Urothelium cell line (cell line): ENCODE measurements at places on chromosomes 11 and 22.

DNA sequence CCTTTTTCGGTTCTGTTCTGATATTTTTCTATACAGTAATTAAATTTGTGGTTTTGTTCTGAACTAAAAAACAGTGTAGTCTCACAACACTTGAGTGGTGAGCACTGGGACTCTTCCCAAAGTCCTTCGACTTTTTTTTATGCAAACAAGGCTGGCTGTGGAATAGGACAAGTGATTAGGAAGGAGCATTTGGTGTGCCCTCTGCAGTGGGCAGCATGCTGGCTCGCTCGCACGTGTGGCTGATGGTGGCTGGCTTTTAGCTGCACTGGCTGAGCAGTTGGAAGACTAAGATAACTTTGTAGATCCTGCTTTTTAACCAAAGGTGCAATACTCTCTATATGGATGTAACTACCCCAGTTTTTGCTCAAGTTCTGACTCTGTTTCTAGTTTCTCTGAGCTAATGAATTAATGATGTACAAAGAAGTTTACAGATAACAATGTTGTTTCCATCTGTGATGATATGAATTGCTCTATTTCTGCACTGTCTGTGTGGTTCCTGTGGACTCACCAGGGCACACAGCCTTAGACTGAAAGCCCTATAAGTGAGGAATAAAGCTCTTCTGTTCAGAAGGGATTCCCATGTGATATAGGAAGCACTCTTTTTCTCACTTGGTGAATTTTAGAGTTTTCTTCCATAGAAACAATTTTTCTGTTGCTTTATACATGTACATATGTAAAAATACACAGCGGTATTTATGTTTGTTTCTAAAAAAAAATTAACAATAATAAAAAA lies 143.1 kb upstream of the RASSF10 start:
- no peak for DNase-seq

GRCh38 chr11:70669281-70669680 lies 271.0 kb downstream of the CTTN start:
- no peak for DNase-seq

- DNase-seq: no peak
These were observed 106.7 kb downstream of the APIP start for GRCh38 chr11:34809191-34810106.

- DNase-seq: no peak
These were observed 51.9 kb downstream of the IGLL1 start for GRCh38 chr22:23527971-23528740.

GRCh38 chr22:46589871-46590271 lies 30.3 kb upstream of the GRAMD4 start:
- no peak for DNase-seq

DNA sequence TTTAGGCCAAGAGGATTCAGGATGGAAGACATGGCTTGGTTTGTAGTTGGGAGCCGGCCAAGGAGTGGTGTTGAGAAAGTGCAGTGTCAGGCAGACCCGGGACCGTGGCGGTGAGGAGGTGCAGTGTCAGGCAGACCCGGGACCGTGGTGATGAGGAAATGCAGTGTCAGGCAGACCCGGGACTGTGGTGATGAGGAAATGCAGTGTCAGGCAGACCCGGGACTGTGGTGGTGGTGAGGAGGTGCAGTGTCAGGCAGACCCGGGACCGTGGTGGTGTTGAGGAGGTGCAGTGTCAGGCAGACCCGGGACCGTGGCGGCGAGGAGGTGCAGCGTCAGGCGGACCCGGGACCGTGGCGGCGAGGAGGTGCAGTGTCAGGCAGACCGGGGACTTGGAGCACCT lies 59.7 kb downstream of the LRP5 start:
- no peak for DNase-seq

DNA sequence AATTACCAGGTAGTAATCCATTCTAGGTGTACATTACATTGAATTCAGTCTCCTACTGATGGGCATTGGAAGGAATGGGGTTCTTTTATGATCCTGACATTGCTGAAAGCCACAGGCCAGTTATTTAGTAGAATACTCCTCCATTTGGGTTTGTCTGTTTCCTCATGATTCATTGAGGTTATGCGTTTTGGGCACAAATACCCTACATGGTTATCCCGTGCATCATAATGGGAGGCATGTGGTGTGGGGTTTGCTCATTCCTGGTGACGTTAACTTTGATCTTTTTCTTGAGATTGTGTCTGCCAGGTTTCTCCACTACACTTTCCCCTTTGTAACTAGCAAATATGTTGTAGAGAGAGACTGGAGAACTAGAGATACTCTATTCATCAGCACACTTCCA lies 5.5 kb downstream of the FOLR3 start:
- DNase-seq: peak; percentile 76

GRCh38 chr11:1198561-1199240 lies 24.2 kb upstream of the MUC5B start:
- no peak for DNase-seq

DNA sequence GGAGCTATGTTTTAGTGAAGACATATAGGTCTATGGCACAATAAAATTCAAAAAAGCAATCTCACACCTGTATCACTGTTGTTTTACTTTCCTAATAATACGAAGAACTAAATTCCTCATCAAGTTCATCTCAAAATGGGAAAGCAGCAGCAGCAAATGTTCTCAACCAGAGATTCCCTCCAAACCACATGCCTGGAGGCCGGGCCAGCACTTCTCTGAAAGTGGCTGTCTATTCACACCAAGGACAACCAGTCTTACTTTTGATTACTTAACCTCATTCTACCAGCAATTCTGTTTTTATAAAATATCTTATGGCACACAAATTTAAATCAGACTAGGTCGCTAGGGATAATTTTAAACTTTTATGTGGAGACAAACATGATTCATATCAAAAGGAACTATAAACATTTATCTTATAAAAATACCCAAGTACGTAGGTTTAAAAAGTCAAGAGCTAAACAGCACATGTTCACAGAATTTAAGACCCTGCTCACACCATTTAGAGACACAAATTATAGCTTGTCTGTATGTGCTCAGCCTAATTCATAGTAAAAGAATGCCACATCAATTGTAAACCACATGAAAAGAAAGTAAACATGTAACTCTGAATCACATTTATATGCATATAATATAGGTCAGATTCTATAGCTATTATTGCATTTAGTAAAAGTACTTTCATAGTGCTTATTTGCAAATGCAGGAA lies 46.1 kb downstream of the RRAS2 start:
- no peak for DNase-seq

- DNase-seq: no peak
These were observed 7.0 kb upstream of the CAPN5 start for GRCh38 chr11:77059806-77060205.

DNA sequence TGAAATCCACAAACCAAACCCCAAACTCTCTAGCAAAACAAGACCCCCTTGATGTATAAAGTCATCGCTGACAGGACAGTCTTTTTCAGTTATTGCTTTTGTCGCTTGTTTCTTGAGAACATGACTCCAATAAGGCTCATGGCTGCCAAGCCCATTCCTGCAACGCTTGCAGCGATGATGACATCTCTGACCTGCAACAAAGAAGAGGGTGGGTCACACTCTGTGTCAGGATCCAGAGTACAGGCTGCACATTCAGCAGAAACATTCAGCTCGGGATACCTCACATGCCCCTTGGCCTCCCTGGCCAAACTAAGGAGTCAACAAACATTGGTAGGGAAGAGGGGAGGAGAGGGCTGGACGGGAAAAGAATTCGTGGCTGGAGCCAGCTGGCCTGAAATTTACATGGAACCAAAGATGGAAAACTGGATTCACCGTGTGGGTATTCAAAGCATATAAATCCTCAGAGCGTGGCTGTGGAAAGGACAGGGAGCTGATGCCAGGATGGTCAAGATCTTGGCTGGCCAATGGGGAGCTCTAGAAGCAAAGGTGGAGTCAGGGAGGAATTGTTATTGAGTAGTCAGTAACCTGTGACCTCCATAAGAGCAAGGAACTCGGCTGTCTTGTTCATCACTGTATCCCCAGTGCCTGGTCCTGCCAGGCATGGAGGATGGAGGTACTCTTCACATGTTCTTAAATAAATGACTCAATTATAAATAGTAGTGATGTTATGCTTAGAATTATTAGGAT lies 11.8 kb upstream of the PLAAT2 start:
- DNase-seq: no peak

GRCh38 chr22:20052309-20053259 lies 27.5 kb upstream of the DGCR8 start:
- no peak for DNase-seq

GRCh38 chr11:9688716-9689511 lies 25.0 kb downstream of the SWAP70 start:
- DNase-seq: no peak

DNA sequence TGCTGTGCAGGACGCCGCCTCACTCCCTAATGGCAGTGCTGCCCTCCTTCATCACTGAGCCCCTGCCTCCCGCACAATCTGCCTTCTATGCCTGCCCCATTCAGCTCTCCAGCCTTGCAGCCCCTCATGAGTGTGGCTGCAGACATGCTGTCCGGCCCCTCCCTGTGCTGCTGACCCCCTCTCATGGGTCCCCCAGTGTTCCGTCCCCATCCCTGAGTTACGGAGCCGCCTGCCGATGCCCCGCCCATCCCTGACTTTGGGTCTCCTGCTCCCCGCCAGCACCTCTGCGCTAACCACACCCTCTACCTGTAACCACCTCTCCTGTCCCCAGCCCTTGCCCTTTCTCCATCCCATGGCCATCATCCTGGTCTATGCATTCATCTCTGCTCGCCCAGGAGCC lies 33.3 kb downstream of the CTTN start:
- no peak for DNase-seq

DNA sequence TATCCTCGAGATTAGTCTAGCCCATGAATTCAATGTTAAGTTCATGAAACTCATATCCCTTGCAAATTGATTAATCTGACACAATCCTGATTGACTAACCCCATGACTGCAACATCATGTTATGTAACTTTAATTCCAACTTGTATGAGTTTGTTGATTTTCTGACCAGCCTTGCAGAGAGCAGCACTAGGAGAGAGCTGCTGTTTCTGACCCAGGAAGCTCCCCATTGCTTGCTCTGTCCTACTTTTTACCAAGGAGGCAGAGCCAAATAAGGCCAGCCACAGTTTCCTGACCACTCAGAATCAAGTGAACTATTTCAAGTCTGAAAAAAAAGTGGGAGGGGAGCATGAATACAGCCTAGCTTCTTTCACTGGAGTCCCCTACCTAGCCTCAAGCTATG lies 13.2 kb downstream of the MPZL3 start:
- no peak for DNase-seq

GRCh38 chr22:29587938-29588699 lies 7.2 kb upstream of the NIPSNAP1 start:
- peak; percentile 65 for DNase-seq

DNA sequence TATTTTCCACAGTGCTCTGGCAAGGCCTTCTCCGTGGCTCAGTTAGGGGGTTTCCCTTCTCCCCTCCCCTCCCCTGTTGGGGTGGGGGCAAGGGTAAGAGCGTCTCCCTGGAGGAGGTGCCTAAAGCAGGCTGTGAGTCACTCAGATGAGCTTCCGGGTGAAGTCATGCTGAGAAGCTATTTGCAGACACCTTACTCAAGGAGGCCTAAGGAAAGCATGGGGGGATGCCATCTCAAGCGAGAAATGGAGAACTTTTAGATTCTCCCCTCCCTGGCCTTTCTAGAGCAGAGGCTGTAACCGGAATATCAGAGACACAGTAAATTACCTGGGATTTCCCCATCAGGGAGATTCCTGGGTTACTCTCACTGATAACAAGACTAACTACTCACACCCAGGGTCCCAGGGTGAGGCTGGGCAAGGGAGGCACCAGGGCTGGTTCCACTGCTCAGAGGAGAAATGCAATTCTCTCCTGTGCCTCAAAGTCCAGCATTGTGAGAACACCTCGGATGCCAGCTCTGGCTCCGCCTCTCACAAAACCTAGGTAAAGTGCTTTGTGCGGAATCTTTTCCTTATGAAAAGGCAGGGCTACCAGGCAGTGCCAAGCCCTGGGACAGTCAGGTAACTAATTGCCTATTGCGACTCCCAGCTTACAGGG lies 123.6 kb downstream of the ABTB2 start:
- peak; percentile 83 for DNase-seq

DNA sequence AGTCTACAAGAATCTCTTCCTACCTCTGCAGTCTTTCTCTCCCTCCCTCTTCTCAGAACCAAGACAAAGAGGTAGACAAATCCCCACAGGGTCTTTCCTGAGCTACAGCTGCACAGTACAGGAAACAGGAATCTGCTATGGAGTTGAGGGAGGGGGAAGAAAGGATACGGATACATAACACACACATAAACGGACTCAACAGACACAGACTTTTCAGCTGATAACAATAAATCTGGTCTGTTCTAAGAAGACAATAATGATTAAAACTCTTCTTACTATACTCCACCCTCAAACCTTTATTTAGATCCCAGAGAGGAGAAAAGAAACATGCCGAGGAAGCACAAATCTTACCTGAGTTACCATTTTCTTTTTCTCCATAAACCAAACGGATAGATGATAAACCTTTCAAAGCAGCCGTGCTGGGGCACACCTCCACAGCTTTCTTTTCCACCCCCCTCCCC lies 122.2 kb downstream of the APOL5 start:
- DNase-seq: peak; percentile 17

GRCh38 chr22:50620593-50621355 lies 7.2 kb downstream of the ARSA start:
- DNase-seq: peak; percentile 82

GRCh38 chr11:92929246-92929645 lies 40.2 kb upstream of the MTNR1B start:
- DNase-seq: no peak

DNA sequence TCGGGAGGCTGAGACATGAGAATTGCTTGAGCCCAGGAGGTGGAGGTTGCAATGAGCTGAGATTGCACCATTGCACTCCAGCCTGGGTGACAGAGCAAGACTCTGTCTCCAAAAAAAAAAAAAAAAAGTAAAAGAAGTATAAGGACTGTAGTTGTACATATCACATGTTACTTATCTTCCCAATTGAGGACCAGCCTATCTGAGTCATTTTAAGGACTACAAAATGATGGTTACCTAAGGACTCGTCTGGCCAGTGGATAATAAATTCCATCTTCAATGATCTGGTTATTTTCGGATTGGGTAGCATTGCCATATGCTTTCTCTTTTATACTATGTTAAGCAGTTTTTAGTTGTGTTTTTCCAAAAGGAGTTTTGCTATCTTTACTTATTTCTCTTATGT lies 55.3 kb downstream of the PPFIA1 start:
- no peak for DNase-seq

DNA sequence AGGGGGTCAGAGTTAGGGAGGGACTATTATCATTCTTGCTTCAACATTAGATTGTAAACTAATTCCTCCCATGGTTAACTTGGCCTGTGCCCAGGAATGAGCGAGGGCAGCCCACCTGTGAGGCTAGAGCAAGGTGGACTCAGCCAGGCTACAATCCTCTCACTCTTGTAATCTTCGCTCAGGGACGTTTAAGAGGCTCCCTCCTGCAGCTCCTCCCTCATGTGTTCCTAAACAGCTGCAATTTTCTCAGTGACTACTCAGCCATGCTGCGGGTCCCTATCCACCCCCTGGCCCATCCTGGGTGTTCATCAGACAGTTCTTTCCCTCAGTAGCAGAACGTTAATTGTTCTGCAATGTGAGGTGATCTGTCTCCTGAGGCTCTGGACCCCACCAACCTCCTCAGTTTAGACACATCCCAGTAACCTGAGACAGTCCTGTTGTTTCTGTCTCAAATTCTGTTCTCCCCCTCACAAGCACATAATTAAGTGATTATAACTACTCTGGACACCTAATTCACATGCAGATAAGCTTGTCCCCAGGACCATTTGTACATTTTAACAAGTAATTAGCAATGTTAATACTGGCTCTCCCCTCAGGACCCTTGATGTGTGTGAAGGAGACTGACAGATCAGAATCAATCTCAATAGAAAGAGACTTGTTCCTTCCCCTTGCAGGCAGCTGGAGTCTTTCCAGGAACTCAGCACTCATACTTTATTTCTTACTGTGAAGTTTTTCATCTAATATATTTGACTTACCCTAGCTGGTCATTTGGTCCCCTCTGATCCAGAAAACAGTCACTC lies 337.2 kb upstream of the B3GAT1 start:
- DNase-seq: no peak

- no peak for DNase-seq
These were observed 94.8 kb downstream of the PICALM start for GRCh38 chr11:85974122-85974521.
